Occipital lobe (tissue), 3 donors: ENCODE measurements at places on chromosomes 2 and 18.

- DNase-seq, result no peak
These were observed 48.1 kb downstream of the GALNT3 start for GRCh38 chr2:165745916-165746315.

- no peak for DNase-seq
These were observed 1.2 kb upstream of the EN1 start for GRCh38 chr2:118848381-118849225.

- DNase-seq, result no peak
These were observed 47.8 kb downstream of the CAPN13 start for GRCh38 chr2:30759481-30759880.

DNA sequence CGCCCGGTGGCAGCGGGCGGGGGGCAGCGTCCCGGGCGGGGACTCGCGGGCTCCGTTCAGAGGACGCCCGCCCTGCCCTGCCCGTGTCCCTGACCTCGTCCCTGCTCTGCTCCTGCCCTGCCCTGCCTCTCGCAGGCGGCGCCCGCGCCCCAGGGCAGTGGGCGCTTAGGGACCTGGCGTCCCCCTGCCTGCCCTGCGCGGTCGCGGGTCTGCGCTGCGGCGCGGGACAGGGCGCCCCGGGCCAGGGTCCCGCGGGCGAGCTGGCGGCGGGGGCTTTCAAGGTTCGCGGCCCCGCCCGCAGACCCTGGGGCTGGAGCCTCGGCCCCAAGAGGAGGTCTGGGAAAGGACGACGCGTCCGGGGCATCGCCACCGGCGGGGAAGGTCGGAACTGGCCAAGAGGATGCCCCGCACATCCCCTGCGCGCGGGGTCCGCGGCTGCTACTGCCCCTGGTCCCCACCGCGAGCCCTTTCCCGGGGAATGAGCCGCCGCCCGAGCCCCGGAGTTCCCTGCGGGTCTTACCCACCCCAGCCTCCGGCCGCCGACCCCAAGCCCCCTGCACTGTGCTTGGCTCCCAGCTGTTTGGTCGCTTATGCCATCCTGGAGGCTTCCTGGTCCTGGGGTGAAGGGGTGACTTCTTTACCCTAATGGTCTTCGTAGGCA is 679 bp downstream of the RNF144A start:
- no peak for DNase-seq

GRCh38 chr2:120743657-120744056 is 8.0 kb downstream of the GLI2 start:
- no peak for DNase-seq

DNA sequence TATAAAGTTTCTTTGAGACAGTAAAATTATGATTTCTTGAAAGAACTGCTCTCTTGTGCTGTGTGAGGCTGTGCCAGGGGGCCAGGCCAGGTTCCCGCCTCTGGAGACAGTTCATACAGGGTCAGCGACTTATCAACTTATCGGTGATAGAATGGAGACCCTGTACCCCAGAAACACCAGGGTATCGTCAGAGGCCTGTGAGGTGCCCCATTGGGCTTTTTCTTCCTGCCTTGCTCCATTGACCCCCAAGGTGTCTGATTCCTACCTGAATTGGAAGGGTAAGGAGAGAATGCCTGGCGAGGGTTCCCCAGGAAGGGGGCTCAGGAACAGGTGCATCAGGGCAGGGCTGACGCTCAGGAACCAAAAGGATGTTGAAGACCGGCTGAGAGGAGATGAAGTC is 4.3 kb downstream of the DLX1 start:
- DNase-seq, result no peak

DNA sequence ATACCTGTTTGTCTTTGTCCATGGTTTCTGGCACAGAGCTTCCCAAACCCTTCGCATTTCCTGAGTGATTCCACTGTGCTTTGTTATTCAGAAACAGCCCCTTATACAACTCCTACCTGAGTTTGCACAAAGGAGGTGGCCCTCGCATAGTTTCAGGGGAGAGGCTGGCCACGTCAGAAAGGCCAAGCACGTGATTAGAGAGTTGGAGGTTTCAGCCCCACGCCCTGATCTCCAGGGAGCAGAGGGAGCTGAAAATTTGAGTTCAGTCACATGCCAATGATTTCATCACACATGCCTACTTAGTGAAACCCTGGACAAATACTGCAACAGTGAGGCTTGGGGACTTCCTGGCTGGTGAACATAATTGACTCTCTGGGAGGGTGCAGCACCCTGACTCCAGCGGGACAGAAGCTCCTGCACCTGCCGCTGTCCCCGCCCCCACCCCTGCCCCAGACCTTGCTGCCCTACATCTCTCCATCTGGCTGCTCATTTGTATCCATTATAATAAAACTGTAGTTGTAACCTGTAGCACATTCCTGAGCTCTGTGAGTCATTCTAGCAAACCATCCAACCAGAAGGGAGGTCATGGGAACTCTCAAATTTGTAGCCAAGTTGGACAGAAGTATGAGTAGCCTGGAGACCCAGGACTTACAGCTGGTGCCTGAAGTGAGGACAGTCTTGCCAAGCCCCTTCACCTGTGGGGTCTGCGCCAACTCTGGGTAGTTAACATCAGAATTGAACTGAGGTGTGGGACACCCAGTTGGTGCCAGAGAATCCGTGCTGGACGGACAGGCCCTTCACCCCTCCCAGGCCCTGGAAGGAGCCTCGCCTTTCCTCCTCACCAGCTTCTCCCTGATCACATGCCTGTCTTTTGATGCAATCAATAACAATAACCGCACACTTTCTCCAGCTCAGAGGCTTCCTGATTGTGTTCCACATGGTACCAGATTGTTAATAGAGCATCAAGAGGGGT is 224.3 kb downstream of the ANAPC1 start:
- no peak for DNase-seq

- DNase-seq, result no peak
These were observed 253.9 kb downstream of the AGAP1 start for GRCh38 chr2:235747786-235748091.

- no peak for DNase-seq
These were observed 91.0 kb downstream of the SPTBN1 start for GRCh38 chr2:54546923-54547720.

DNA sequence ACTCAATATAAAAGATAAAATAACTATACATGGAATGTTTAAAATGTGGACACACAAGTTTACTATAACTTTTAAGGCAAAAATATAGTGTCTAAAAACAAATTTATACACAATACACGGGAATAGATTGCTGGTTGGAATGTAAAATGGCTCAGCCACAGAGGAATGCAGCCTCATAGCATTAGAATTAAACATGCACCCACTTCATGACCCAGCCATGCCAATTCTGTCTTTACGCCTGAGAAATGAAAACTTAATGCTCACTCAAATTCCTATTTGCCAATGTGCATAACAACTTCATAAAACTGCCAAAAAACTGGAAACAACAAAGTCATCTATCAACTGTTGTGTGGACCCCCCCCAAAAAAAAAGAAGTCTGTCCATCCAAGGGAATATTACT is 1006.6 kb upstream of the POU3F3 start:
- DNase-seq, result no peak

DNA sequence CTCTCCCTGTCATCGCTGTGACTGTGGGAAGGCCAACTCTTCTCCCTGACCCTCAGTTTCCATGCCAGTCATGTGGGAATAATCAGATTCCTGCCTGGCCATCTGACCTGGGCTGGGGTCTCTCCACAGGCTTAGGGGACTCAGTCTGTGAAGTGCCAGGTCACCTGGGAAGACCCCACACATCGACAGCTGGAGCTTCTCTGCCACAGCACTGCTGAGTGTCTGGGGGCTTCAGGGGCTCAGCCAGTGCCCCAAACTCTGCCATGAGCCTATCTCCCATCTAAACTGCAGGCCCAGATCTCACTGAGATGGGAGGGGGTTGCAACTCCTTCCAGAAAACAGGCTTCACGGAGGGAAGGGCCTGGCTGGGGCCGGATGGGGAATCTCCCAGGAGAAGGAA is 42.0 kb upstream of the OTOS start:
- DNase-seq, result no peak
